ENCODE measurements at places on chromosomes 5 and 9.

GRCh38 chr5:6488021-6488420 is 39.4 kb downstream of the UBE2QL1 start:
- no peak for DNase-seq

DNA sequence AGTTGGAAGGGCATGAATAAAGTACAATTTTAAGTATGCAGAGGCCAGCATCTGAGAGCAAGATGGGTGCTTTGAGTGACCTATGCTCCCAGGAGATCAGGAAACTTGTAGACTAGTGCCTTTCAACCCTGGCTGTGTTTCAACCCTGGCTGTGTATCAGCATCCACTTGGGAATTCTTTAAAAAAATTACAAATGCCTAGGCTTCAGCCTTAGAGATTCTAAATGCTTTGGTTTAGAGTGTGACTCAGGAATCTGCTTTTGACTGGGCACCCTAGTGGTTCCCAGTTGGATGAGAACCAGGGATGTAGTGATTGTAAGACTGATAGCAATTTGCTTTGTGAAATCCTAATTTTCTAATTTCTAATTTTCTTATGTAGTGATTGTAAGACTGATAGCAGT is 65.6 kb downstream of the RALGPS1 start:
- no peak for DNase-seq

DNA sequence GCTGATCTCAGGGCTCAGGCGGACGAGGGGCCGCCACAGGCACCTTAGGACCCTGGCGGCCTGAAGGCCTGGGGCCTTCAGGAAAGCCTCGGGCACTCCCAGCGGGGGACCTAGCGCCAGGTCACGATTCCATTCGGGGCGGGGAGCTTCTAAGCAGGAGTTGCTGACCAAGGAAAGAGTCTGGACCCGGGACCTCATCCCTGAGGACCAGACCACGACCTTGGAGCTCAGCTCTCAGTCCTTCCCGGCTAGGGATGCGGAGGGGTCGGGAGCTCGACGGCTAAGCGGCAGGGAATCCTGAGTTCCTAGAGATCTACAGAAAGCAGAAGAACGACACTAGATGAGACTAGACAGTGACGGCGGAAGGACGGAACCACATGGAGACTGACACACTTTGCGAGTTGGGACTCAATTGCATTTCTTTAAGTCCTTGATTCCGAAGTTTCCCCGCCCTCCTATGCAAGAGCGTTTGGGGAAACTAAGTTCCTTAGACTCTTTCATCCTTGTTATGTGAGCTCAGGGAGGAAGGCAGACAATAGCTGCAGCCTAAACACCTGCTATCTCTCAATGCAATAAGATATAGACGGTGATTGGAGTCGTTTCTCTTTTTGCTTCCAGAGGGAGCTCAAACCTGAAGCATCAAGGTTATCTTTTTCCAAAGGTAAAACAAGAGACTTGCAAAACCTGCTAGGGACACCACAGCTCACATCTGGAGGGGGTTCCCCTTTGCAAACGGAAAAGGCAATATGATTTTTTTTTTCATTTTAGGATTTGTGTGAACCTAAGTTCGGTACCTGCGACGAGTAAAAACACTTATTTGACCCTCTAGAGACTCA is 9.7 kb downstream of the NR2F1-AS1 start:
- no peak for DNase-seq

DNA sequence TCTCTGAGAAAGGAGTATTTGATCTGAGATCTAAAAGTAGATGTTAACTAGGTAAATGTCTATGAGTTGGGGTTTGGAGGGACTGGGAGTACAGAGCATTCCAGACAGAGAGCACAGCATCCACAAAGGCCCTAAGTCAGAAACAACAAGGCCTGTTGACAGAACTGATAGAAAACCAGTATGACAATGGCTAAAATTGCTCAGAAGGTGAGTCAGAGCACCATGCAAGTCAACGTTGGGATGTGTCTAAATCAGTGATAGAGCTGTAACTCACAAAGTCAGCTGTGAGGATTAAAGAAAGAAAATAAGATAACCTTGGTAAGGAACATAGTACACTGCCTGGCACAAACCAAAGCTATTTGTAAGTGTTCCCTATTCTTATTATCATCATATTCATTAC is 124.0 kb downstream of the CETN3 start:
- DNase-seq = no peak

- no peak for DNase-seq
Observed at GRCh38 chr5:119290607-119291006, 65.2 kb upstream of the TNFAIP8 start.

DNA sequence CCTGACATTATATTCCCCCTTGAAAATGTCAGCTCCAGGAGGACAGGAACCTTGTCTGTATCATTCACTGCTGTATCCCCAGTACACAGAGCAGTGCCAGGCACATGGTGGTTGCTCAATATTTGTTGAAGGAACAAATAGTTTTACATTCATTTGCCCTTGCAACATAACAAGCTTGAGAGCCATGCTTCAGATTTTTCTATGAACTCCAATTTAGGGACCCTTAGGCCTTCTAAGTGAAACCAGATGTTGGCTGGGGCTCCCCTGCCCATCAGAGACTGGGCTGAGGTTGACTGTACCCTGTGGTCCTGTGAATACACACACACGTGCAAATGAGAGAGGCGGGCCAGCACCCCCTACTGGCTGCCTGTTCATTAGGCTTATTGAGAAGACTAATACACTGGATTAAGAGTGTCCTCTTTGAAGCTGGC is 214.9 kb upstream of the WWC1 start:
- peak; percentile 60 for DNase-seq

DNA sequence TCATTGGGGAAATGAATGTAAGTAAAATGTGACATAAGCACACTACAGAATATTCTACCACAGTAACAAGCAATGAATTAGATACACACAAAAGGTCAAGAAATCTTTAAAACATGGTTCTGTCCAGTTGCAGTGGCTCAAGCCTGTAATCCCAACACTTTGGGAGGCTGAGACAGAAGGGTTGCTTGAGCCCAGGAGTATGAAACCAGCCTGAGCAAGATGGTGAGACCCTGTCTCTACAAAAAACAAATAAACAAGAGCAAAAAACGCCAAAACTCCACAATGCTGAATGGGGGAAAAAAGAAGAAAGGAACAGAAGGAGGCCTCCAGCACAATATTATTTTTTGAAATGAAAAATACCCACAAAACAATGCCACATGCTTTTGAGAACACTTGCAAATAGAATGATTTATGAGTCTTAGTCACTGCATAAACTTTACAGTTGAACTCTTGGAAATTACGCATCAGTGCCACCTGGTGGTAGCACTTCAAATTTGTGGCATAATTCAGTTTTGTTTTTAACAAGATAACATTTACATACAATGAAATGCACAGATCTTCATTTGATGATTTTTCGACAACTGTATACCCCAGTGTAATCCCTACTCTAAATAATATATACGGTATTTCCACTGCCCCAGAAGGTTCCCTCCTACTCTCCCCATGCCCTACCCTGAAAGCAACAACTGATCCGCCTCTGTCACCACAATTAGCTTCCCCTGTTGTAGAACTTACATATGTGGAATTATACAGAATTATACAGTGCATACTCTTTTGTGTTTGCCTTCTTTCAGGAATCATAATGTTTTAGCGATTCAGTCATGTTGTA is 14.4 kb upstream of the SPINK4 start:
- peak; percentile 63 for DNase-seq

DNA sequence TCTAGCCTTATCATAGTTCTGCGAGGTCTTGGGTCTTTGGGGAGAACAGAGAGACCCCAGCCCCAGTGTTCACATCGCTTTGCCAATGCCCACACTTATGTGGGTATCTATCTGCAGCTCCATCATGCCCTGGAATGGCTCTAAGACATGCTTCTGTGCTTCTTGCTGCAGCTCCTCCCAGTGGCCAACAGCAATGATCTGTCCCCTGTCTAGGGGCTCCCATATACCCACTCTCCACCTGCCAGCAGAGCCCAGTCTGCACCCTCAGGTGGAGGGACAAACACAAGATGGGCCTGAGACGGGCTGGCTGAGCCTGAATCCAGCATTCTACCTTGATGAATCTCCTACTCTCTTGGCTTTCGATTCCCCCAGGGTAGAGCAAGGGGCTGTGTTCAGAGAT is 14.6 kb upstream of the DAP start:
- no peak for DNase-seq

GRCh38 chr9:114551750-114552685 is 35.6 kb upstream of the ATP6V1G1 start:
- peak; percentile 96 for DNase-seq

GRCh38 chr5:167871091-167871490 is 420.4 kb upstream of the WWC1 start:
- DNase-seq = peak; percentile 22

GRCh38 chr5:141963701-141964100 is 5.2 kb upstream of the RNF14 start:
- no peak for DNase-seq

- no peak for DNase-seq
Observed at GRCh38 chr9:82560036-82560435, 502.9 kb downstream of the RASEF start.

DNA sequence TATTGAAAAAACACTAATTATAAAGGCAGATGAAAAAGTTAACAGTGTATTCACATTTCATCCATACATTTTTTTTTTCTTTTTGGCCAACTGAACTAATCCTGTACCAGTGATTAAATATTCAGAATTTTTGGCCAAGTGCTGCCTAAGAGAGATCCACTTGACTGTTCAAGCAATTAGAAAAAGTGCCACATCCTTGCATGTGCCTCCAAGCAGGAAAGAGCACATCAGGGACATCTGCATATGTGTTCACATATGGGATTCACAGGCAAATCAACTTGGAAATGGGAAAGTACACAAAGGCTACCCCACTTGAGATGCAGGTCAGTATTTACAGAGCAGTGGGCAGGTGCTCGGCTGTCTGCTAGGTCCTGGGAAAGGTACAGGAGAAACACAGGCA is 163.3 kb upstream of the LHFPL2 start:
- no peak for DNase-seq

GRCh38 chr5:175826980-175827379 is 44.4 kb upstream of the CPLX2 start:
- DNase-seq = no peak

GRCh38 chr9:114140401-114140800 is 14.9 kb upstream of the COL27A1 start:
- no peak for DNase-seq

GRCh38 chr9:125183054-125183453 is 6.5 kb downstream of the PPP6C start:
- no peak for DNase-seq

DNA sequence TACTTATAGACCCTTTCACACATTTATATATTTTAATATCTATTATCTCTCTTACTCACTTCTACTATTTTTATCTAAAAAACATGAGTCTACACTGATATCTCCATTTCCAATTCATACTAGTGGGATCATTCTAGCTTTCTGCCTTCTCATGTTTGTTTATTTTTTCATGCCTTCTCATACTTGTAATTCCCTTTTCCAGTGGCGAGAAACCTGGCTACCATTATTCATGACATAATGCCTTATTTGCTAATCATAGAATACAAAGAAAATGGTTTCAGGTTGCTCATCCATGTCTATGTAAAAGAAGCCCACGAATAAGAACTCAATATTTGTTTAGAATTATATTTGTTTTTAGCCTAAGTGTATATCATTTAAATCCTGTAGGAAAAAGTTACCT is 232.7 kb upstream of the ACTBL2 start:
- no peak for DNase-seq

- DNase-seq = no peak
Observed at GRCh38 chr9:112734892-112735291, 15.7 kb upstream of the SNX30 start.

GRCh38 chr9:2727966-2728613 is 10.8 kb downstream of the KCNV2 start:
- DNase-seq = peak; percentile 56
